CD8-positive, alpha-beta T cell (primary cell): ENCODE measurements at places on chromosomes 7 and 10.
A peak's percentile ranks its signal among the peaks of the same experiment; 100 is the strongest.

DNA sequence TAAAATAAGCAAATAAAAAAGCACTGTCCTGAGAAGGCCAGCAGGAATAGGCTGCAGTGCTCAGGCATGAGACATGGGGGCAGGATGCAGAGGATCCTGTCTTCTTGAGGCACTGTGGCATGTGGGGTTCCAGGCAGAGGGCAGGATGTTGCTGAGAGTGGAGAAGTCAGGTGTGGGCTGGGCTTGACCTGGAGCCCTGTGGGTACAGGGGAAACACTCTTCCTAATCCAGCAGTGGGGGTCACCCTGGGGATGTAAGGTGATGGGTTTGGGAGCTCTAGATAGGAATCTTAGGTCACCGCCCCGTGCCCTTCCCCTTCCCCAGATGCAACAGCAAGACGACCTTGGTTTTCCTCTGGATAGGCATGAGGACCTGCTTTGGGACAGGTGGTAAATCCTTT, 13.6 kb downstream of the SUMF2 start:
- DNase-seq = no peak

DNA sequence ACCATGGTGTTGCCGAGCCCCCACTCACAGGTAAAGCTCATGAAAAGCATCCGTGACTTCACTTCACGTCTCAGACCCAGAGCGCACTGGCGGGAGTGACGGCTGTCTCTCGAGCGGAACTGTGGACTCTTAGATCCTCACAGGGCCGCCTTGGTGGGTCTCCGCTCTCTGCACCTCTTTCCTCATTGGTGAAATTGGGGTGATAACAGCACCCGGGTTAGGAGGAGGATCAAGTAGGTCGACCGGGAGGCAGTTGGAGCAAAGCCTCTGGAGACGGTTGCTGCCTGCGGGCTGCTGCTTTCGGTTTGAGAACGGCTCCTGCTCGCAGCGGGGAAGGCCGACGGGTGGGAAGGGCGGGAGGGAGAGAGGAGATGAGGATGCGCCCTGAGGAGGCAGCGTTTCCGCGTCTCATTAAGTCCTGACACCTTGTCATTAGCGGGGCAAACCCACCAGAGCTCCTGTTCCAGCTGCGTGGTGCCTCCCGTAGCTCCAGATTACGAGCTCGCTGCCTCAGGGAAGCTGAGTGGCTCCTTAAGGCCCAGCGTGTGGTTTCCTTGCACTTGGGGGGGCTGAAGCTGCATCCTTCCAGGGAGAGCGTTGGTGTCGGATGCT, 51.9 kb upstream of the CFAP46 start:
- no peak for DNase-seq

- peak; percentile 5 for DNase-seq
Measured at GRCh38 chr10:113381416-113381815, 171.4 kb upstream of the HABP2 start.

DNA sequence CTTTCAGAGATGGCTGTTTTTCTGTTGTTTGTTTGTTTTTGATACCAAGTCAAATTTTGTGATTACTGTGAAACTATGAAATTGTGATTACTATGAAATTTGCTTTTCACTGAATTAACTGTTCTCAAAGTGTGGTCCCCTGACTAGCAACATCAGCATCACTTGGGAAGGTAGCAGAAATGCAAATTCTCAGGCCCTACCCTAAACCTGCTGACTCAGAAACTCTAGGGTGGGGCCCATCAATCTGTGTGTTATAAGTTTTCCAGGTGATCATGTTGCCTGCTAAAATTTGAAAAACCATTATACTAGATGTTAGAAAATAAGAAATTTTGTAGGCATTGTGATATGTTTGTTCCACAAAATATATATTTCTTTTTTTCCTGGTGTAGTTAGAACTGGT, 1.2 kb downstream of the IFIT1B start:
- no peak for DNase-seq

- DNase-seq = no peak
Measured at GRCh38 chr7:151241755-151242096, 6.8 kb downstream of the SMARCD3 start.

DNA sequence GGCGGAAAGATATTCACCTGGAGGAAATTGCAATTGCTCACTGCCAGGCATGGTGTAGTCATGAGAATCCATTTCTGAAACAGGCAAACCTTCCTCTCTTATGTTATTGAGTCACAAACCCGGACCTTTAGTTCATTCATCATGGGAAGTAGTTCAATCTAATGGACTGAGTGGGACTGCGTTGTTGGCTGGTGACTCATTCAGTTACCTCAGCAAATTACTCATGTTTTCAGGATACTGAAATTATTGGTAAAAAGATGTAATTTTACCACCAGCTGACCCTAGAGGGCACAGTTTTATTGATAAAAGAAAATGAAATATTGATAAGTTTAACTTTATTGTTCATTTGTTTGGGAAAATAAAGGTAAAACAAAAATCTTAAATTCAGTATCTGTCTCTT, 1194.4 kb upstream of the SORCS1 start:
- DNase-seq = no peak

GRCh38 chr7:45710271-45711160, 136.3 kb downstream of the ADCY1 start:
- no peak for DNase-seq

- DNase-seq = no peak
Measured at GRCh38 chr7:27723085-27723484, 16.9 kb upstream of the TAX1BP1 start.

DNA sequence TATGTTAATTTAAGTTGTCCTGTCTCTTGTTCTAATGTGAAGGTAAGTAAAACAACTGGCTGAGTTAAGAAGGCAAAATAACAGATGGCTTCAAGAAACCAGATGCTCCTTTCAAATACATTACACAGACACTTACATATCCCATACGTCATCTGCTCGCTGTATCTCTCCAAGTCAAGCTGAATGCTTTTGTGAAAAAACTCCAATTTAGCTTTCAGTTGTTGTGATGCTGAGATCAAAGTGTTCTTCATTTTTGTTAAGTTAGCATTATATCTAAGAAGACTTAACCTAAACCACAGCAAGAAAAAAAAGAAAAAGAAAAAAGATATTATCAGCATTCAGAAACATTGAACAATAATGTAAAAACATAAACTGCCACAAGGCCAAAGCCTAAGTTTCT, 18.5 kb upstream of the ERLIN1 start:
- DNase-seq = no peak

DNA sequence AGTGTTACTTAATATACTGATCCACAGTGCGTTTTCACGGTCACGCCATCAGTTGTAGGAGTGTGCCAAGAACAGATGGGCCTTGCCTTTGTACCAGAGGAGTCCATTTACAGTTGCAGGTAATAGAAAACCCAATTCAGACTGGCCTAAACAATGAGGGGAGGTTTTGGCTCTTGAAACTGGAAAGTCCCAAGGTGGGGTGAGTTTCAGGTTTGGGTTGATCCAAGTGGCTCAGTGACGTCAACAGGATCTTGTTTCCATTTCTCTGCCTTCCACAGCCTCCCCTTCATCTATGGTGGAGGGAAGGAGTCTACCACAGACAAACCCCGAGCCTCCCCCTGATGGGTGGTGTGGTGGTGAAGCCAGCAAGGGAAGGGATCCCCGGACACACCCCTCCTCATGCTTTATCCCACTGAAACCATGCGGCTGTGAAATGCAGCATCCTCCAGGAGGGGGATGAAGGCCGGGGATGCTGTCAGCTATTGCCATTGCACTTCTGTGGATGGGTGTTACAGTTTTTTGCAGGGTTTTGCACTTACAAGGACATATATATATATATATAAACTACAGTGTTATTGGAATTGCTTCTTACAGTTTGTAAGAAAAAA, 14.8 kb upstream of the SH2D4B start:
- no peak for DNase-seq

GRCh38 chr10:19921300-19922140, 105.3 kb downstream of the PLXDC2 start:
- DNase-seq = no peak

DNA sequence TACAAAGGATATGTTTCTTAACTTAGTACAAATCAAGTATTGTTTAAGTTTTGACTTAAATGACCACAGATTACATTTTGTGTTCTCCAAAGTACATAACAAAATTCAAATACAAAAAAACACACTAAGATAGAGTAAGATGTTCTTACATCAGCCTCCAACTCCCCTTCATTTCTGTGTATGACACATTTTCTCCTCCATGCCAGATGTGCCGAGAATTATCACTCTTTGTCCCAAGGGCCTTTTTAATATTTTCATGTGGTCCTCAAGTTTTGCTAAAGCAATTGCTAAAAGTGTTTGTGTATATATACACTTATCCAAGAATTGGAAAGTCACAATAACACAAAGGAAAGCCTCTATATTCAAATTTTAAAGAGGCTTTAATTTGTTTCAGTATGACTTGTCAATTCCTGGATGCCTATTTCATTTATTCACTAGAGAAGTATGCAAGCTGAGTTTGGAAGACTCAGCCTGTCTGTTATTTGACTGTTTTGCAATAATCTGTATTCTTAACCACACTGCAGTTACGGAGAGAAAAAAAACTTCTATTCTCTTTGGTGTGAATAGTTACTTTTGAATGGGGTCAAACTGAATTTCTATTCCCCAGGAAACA, 586.4 kb upstream of the SEMA3D start:
- DNase-seq = no peak

- no peak for DNase-seq
Measured at GRCh38 chr7:123633553-123633952, 22.1 kb upstream of the LMOD2 start.

- DNase-seq = no peak
Measured at GRCh38 chr7:32335107-32335506, 155.1 kb downstream of the LSM5 start.

DNA sequence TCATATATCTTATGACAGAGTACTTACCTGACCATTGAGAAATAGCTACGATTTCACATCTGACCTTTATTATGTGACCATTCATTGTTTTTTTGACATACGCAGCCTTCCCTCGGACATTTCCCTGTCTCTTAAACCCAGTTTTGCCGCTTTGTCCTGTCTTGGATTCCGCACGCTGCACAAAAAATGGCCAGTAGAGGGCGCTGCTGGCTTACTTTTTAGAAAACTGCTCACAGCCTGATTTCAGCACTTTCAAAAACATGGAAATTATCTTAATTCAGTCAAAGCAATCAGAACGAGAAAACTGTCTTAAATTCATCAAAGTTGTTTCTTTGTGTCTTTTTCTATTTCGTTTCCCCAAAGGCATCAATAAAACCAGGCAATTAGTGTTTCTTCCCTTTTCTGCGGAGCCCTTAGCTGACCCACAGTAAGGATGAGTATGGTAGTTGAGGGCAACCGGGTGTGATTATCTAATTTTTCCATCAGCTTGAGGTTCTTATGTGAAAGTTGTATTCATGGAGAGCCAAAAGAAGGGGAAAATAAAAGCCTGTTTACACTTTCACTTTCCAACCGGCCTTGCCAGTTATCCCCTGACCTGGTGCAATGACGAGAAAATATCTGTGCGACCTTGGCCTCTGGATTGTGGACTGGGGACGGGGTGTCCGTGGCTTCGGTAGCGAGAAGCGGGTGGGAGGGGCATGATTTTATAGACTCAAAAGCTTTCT, 144.4 kb downstream of the DYNC1I1 start:
- peak; percentile 81 for DNase-seq

- no peak for DNase-seq
Measured at GRCh38 chr10:103717341-103718246, 137.8 kb downstream of the SH3PXD2A start.

DNA sequence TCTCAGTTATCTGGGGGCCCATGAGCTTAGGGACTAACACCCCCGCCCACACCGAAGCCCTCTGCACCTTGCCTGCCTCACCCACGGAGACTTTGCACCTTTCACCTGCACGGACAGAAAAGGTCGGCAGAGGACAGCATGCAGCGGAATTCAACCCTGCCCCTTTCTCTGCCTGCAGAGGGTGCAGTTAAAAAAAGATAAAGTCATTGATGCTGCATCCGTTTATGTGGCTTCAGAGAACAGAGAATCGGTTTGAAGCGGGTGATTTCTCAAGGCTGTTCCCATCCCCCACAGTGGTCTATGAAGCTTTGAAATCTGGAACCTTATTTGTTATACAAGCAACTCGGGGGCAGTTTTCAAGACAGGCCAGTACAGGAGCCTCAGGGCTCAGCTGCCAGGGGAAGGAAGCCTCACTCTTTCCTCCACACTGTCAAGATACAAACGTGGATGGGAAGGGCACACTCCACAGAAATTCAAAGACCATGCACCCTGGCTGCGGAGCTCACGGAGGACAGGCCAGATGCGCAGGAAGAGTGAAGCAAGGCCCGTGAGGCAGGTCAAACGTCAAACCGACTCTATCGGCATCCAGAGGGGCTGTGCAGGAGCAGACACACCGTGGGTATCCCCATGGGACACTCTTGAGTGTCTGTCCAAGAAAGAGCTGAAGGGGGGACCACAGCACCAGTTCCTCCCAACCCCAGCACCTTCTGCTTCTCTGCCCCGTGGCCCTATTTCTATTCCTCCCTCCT, 66.3 kb downstream of the INSIG1 start:
- DNase-seq = no peak

DNA sequence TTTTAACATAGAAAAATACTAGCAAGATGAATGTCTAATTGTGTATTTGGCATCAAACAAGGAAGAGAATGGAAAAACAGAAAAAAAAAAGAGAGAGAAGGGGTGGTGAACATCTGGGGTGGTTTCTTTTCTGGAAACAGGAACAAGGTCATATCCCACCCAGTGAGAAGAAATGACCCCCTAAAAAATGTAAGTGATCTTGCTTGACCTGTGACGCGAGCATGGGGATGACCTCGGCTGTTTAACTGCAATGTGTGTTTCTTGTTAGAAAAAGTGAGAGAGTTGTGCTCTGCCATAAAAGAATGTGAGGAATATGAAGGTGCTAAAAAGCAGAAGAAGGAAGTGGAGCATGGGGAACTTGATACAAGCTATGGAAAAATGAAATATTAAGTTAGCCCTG, 258.5 kb downstream of the AGMO start:
- DNase-seq = no peak

DNA sequence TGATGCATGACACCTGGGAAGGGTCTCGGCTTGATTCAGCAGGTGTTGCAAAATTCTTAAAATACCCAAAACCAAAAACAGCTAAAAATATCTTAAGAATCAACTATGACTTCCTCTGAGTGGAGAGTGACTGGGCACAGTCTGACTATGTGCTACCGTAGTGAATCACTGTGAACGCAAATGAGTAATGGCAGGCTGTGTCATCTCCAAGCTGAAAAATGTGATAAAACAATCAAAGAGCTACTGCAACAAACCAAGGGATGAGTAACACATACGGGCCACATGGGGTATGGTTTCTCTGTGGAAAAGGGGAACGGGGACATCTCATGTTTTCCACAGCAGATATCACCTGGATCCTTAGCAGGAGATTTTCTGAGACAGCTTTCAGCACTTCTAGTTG, 127.5 kb downstream of the ABCA13 start:
- DNase-seq = no peak

DNA sequence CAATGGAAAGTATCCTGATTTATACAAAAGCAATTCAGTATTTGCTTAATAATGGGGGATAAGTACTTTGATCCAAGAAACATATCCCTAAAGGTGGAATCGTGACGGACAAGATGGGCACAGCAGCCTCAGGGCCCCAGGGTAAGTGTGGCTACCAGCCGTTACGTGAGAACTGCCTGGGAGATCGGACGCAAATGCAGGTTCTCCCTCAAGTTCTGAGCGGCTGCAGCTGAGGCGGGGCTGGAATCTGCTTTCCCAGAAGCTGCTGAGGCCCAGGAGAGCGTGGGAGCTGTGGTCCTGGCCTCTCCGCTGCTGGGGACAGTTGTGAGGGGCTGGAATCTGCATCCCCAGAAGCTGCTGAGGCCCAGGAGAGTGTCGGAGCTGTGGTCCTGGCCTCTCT, 13.5 kb downstream of the FOXL3 start:
- DNase-seq = no peak
